Subcutaneous adipose tissue (tissue), 4 donors: ENCODE measurements at places on chromosomes 16 and 17. TPM values are rescaled to one million over a fixed set of nuclear protein-coding genes. Genes with fewer than 3 reads are reported as not detected.

The NOL3 gene
- total RNA-seq: 75.7 TPM

The GRAP gene
- total RNA-seq: 2.8 TPM

The SLC13A5 gene
- total RNA-seq: not detected

The RPGRIP1L gene
- 2.6 TPM for total RNA-seq

The GDPD1 gene
- total RNA-seq: 2.9 TPM

The DNAH17 gene
- total RNA-seq: not detected

The CCL14 gene
- total RNA-seq: 48.7 TPM

The PDK2 gene
- 40.3 TPM for total RNA-seq

The EVI2B gene
- 115 TPM for total RNA-seq

The PHAF1 gene
- 19.4 TPM for total RNA-seq

The RNF166 gene
- total RNA-seq: 26.2 TPM

The C16orf86 gene
- 8.2 TPM for total RNA-seq

The TEX14 gene
- under 0.01 TPM for total RNA-seq

The USB1 gene
- 20.7 TPM for total RNA-seq

The TP53TG3B gene
- total RNA-seq: not detected

The TMEM238L gene
- total RNA-seq: not detected

The FOXF1 gene
- not detected for total RNA-seq

The SLC2A4 gene
- total RNA-seq: 9.8 TPM

The TMC7 gene
- 0.44 TPM for total RNA-seq

The KIF2B gene
- not detected for total RNA-seq

The SLFN14 gene
- total RNA-seq: not detected

The ARHGDIG gene
- total RNA-seq: not detected

The PARD6A gene
- 4.9 TPM for total RNA-seq

The WFDC1 gene
- total RNA-seq: 0.38 TPM

The KRTAP9-8 gene
- total RNA-seq: not detected

The ETV4 gene
- total RNA-seq: not detected

The ITGA2B gene
- 0.65 TPM for total RNA-seq

The SCRN2 gene
- total RNA-seq: 106 TPM

The ZNF48 gene
- 2.1 TPM for total RNA-seq

The PLD6 gene
- 3.4 TPM for total RNA-seq
